ENCODE measurements at places on chromosomes 5 and 9. TPM values are rescaled to one million over a fixed set of nuclear protein-coding genes. Genes with fewer than 3 reads are reported as not detected.

DNA sequence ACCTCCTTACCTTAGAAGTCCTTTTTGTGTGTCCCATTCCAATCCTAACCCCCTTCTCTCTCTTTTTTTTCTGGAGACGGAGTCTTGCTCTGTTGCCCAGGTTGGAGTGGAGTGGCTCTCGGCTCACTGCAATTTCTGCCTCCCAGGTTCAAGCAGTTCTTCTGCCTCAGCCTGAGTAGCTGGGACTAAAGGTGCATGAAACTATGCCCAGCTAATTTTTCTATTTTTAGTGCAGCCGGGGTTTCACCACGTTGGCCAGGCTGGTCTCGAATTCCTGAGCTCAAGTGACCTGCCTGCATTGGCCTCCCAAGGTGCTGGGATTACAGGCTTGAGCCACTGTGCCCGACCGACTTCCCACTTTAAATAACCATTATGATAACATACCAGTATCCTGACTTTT is 17.5 kb downstream of the TMEM38B start:
- DNase-seq, result no peak

DNA sequence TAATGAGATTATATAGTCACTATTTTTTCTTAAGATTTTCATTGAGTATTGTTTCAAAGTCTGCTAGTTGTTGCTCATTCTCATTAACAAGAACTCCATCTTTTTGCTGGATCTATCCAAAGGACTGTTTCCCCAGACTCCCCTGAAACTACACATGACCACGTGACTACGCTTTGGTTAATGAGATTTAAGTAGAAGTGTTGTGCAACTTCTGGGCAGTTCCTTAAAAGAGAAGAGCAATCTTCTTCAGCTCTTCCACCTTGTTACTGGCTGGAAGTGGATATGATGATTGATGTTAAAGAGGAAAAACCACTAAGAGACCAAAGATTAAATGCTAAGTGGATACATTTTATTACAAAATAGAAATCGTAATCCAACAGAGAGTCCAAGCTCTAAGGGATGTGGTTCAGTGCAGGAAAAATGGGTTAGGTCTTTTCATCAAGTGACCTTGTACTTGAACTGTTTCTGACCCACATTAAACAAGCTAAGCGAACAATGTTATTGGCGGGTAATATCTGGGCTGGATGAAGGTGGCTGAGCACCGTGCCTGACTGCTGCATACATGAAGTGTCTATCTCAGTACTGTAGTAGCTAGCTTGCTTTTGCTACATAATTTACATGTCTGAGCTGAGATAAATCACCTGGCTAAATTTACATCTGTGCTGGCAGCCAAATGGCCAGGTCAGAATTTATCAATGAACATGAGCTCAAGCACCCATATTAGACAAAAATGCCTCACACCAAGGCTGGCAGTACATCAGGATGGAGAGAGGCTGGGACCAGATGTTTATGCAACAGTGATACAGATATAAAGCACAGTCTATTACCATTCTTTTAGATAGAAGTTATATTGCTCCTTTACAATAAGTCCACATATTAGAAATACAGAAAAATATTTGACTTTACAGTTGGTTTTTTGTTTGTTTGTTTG is 7.5 kb upstream of the CTNNAL1 start:
- no peak for DNase-seq

The KIF2A gene
- 151 TPM for total RNA-seq

The TSC1 gene
- 36.8 TPM for total RNA-seq

GRCh38 chr5:174972291-174972690 is 247.9 kb downstream of the MSX2 start:
- DNase-seq, result no peak

GRCh38 chr5:86858442-86858841 is 240.7 kb downstream of the COX7C start:
- DNase-seq, result no peak

The INSL4 gene
- not detected for total RNA-seq

DNA sequence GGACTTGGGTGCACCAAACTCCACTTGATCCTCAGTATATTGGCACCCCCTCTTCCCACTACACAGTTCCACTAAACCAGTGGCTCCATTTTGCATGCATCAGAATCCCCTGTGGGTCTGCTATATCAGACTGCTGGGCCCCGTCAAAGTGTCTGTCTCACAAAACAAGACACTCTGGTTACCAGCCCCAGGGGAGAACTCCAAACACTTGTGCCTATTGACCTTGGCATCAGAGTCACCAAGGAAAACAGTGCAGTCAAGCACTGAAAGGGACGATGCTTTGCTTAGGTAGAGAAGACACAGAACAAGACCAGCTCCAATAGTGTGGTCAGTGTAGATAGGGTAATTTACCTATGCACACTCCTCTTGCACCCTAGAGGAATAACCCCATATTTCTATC is 205.8 kb upstream of the RAI14 start:
- no peak for DNase-seq

DNA sequence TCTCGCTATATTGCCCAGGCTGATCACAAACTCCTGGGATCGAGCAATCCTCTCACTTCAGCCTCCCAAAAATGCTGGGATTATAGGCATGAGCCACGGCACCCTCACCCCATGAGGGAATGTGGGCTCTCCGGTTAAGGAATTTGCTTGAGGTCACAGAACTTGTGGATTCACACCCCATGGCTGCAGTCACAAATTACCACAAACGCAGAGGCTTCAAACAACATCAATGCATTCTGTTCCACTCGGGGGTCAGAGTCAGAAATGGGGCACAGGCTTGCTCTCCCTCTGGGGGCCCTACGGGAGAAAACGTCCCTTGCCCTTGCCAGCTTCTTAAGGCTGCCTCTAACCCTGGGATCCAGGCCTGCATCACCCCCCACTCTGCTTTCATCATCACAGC is 12.2 kb upstream of the SPINK4 start:
- no peak for DNase-seq

DNA sequence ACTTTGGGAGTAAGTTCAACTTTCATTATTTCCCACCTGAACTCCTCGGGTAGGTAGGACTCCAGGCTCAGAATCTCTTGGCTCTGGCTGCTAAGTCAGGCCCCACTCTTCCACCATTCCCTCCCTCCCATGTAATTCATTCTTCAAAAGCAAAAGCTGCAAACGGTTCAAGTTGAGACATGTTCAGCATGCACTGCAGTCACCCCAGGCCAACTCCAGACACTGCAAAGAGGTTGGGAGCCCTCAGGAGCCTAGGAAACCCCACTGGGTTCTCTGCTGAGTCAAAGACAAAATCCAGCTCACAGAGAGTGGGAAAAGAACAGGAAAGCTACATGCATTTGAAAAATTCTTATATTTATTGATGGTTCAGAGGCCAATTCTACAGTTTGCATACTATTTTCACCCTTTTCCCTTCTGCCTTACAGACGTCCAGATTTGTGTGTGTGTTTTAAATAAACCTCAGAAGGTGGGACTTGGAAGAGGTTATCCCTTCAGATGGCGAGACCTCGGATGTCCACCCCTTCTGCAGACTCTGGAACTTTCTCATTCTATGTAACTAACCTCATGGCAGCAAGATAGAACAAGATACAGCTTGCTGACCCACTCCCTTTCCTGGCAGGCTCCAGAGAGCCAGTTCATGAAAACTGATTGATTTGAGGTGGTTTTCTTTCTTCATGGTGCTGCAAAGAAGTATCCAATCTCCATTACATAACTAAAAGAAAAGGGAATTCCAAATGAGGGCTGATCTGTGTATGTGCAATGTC is 65.7 kb upstream of the EQTN start:
- no peak for DNase-seq

- DNase-seq, result no peak
These were observed 1.2 kb upstream of the PCDH1 start for GRCh38 chr5:141879426-141879759.

The BTNL9 gene
- not detected for total RNA-seq

- no peak for DNase-seq
These were observed 718 bp downstream of the DEPDC1B start for GRCh38 chr5:60699288-60699608.

The ADGRD2 gene
- not detected for total RNA-seq

DNA sequence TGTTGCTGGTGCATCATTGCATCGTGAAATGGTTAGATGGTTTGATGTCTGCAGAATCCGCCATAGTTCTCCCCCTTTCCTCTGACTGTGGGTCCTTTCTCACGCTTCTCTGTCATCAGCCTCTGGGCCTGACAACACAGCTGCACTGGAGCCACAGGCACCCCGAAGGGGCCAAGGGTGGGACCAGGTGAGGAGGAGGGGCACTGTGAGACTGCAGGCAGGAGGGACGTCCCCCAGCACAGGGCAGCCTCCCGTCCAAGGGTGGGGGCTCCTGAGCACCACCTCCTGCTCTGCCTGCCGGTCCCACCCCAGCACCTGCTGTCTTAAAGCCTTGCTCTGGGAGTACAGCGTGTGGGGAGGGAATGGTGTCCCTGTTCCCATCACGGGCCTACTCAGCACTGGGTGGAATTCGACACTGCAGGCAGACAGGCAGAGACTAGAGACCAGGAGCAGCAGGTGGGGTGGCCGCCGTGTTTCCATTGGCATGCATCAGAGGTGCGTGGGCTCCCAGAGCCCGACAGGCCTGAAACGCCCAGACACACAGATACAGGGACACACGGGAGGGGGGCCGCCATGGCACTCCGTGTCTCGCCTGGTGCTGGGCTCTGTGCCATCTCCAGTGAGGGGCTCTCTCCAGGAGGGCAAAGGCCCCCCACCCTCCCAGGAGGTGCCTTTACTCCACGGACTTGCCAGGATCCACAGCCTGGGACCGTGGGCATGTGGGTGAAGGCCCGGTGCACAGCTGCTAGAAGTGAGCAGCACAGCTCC is 15.0 kb downstream of the CACNA1B start:
- no peak for DNase-seq

The DAB2IP gene
- total RNA-seq, result not detected

- DNase-seq, result no peak
These were observed 20.3 kb downstream of the AK8 start for GRCh38 chr9:132857616-132858342.

- no peak for DNase-seq
These were observed 136.4 kb downstream of the ZSWIM6 start for GRCh38 chr5:61468483-61468865.

- no peak for DNase-seq
These were observed 191.1 kb upstream of the DMRT1 start for GRCh38 chr9:650362-650761.

The HAPLN1 gene
- total RNA-seq, result not detected

DNA sequence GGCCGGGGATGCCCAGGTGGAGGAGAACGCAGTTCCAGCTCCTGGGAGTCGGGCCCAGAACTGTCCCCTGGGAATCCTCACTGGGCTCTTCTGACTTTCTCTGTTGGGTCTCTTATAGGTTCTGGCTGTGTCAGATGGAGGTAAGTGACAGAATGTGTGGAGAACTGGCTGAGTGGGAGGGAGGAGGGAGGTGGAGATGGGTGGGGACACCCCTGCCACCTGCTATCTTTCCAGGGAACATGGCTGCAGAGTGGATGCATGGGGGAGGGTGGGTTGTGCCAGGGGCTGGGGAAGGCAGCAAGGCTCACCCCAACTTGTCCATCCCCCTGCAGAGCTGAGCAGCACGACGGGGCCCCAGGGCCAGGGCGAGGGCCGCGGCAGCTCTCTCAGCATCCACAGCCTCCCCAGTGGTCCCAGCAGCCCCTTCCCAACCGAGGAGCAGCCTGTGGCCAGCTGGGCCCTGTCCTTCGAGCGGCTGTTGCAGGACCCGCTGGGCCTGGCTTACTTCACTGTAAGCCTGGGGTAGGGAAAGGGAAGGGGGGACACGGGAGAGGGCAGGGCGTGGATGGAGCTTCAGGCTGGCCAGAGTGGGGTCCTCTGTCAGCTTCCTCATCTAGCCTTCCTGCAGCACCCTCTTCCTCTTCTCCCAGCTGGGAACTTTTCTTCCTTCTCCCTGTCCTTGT is 8.3 kb downstream of the RGS14 start:
- no peak for DNase-seq

DNA sequence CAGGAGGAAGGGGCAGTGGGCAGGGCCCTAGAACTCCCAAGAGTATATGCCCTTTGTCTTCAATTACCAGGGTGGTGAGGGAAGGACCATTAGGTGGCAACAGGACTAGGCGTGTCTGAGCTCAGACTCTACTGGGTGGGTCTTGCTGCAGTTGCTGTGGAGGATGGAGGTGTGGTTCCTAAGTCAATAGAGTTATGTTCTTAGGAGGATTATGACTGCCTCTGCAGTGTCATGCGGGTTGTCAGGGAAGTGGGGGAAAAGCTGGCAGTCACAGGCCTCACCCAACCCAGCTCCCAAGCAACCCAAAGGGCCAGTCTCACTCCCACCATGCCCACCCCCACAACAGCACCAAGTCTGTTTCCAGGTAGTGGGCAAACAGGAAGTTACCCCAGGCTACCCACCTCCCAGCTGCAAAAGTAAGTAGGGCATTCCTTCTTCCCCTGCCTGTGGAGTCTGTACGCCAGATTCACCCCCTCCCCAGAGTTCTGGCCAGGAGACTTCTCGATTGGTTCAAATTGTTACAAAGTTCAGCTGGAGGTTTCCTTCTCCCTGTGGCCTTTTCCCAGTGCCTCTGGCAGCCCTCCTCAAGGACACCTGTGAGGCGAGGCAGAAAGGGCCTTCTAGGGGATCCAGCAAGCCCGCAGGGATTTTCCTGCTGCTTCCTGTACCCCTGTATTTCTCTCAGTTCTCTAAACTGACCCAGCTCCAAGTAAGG is 145.3 kb downstream of the HINT1 start:
- no peak for DNase-seq

The ENTR1 gene
- 62.3 TPM for total RNA-seq

- DNase-seq, result no peak
These were observed 59.7 kb downstream of the AP3B1 start for GRCh38 chr5:78234804-78235203.

- DNase-seq, result no peak
These were observed 28.1 kb downstream of the IL33 start for GRCh38 chr9:6243746-6244145.

DNA sequence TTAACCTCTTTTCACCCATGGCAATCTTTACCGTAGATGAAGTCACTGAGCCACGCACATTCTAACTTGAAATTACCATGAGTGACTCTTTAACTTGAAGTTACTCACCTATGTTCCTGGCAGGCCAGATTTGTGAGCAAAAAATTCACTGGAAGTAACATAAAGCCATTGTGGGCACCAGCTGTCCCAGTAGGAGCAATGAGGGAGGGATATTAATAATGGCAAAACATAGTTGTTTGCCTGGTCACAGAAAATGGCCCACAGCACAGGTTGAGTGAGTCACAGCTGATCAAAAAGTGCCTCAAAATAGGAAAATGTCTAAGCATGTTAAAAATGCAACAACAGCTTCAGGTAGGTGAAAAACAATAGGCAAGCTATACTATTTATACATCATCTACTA is 146.6 kb downstream of the EFNA5 start:
- no peak for DNase-seq

DNA sequence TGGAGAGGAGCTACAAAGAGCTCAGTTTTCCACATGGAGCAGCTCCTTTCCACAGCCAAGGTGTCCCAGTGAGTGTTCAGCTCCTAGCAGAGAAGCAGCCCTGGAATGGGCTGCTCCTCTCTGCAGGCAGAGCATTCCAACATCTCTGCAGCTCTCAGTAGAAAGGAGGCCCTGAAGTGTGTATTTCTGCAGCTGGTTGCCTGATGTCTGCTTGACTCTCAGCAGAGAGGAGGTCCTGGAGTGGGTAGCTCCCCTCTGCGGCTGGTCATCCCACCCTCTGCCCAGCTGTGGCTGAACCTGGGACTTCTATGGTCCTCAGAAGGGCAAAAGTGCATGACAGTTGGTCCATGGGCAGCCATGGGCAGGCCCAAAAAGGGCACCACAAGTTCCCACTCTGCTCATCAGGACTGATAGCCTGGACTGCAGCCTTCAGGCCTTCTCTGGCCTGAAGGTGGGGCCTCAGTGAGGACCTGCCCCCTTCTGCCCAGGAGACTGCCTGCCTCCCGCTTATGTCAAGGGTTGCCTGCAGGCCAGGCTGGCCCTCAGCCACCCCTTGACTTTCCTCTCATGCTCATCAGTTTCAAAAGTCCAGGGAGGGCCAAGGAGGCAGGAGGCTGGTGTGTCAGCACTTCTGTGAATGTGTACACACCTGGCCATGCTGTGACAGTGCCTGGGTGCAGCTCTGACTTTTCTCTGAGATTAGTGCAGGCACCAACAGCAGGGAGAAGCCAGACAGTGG is 605.9 kb upstream of the FAM174A start:
- DNase-seq, result no peak

Data from activated CD4-positive, alpha-beta T cell treated with anti-CD3 and anti-CD28 coated beads, Interleukin-2, amount 10 ng/mL, durations not matched to agents 7 days and 5 days (primary cell).